ENCODE measurements at places on chromosomes 12 and 14.

DNA sequence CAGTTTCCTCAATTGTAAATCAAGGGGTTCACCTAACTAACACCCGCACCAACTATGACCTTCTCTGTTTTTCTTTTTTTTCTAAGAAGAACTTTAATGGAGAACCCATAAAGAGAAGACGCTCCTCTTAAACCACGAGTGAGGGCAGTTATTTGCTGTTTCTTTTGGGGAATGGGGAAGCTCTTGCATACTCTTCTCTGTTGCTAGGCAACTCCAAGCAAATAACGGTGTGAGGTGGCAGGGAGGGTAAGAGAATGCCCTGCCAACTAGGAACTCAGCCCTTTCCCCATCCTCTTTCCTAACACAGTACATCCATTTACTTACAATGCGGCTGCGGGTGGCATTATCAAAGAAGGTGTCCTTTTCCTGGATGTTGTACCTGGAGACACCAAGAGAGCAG, 114.9 kb downstream of the ANO2 start:
- DNase-seq: no peak

DNA sequence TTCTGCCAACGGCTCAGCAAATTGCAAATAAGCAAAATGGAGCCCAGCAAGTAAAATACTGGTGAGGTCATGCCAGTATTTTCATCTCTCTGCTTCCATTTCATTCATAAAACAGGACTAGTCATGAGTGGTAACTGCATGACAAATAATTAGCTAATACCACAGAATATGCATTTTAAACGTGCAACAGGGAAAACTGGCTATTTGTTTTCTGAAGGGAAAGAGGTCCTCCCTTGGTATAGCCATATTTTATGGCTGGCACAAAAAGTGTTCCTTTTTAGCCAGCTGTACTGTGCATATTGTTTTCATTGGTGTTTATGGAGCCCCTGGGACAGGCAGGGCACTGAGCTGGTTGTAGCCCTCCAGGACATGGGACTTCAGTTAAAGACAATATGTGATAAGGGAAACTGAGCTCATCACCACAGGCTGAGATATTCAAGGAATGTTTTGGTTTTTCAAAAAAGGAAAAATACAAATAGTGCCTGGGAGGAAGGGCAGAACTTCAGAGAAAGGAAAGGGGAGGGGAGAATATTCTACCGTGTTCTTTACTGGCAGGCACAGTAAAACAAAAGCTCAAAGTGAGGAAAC, 26.1 kb upstream of the FOXN3 start:
- DNase-seq: no peak

- no peak for DNase-seq
Measured at GRCh38 chr14:57087841-57088240, 180.9 kb downstream of the EXOC5 start.

- DNase-seq: no peak
Measured at GRCh38 chr14:74864198-74864597, 11.7 kb downstream of the PROX2 start.

DNA sequence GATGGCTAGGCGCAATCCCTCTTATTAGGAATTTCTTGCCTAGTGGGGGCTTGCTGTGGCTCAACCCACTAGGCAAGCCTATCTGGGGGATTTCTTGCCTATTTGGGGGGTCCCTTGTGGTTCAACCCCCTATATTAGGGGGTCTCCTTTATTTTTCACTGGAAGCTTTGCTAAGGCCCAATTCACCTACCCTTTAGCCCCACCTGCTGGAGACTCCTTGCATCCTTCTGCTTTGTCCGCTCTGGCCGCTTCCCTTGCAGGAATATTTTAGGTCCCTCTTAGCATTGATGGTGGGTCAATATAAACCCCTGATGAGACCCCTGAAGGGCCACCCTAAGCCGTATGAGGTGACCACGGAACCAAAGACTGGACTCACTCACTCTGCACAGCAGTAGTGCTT, 1552.1 kb downstream of the AACS start:
- DNase-seq: no peak

DNA sequence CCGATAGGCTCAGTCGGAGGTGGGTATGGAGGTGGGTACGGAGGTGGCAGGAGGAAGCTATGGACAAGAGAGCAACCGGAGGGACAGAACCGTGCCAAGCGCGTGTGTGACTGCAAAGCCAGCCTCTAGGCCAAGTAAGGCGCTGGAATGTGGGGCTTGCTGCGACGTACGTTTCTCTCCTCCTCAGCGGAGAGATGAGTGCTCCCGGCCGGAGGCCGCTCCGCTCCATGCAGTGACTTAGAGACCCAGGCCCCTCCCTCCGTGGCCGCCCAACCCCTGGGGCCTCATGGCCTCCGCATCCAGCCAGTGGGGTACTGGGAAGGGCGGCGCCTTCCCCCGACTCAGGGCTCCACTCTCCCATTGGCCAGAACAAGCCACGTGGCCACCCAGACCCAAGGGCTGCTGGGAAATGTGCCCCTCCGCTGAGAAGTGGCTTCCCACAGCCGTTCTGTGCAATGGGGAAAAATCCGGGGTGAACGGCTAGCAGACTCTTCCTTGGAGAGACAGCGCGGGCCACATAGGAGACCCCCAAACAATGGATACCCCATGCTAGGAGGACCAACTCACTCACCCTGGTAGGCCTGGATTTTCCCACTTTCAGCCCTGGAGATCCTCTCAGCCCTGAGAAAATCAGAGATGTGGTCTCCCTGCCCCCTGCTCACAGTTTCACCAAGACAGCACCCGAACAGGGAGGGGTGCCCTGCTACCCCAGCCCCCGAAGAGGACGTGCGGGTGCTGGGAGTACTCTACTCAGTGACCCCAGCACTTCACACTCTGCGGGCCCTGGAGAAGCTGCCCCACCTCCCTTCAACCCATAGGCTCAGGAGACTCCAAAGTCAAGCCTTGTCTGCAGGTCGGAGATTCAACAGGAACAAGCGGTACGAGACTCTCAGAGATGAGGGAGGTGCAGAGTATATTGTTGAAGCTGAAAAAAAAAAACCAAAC, 66.7 kb downstream of the RIMBP2 start:
- DNase-seq: no peak

DNA sequence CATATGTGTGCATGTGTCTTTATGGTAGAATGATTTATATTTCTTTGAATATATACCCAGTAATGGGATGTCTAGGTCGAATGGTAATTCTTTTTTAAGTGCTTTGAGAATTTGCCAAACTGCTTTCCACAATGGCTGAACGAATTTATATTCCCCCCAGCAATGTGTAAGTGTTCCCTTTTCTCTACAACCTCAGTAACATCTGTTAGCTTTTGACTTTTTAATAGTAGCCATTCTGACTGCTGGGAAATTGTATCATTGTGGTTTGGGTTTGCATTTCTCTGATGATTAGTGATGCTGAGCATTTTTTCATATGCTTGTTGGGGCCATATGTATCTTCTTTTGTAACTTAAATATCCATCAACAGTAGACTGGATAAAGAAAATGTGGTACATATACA, 9.4 kb downstream of the OR6C68 start:
- no peak for DNase-seq

DNA sequence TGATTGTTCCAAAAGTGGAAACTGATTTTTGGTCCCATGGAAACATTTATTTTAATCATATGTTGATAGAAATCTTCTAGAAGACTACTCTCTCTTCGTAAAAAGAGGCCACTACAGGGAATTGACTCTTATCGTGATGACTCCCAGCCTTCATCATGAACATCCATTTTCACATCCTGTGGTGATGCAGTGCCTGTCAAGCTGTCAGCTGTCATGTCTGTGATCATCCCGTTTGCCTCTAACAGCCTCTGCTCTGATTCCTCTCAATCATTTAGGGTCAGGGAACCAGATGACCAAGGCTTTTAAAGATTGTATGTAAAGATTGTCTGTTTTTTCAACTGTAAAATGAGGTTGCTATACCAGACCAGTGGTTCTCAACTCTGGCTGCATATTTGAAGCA, 419.0 kb upstream of the MGAT4C start:
- DNase-seq: no peak

- no peak for DNase-seq
Measured at GRCh38 chr14:96126339-96126782, 78.3 kb upstream of the BDKRB2 start.

DNA sequence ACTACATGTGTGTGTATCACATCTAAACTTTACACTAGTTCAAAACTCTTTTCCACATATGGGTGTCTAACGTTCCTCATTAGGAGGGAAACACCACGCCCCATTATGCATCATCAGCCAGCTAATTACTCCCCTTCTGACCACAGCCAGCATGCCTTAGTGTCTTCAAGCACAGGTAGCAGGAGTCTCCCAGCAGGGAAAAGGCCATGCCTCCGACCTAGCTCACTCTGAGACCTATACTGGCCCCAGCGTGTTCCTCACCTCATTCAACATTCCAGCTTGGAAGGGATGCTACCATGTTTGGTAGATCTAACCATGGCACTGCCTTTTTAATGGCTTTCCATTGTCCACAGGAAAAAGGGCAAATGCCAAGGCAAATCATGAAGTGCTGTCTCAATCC, 66.1 kb upstream of the PRB2 start:
- DNase-seq: no peak

DNA sequence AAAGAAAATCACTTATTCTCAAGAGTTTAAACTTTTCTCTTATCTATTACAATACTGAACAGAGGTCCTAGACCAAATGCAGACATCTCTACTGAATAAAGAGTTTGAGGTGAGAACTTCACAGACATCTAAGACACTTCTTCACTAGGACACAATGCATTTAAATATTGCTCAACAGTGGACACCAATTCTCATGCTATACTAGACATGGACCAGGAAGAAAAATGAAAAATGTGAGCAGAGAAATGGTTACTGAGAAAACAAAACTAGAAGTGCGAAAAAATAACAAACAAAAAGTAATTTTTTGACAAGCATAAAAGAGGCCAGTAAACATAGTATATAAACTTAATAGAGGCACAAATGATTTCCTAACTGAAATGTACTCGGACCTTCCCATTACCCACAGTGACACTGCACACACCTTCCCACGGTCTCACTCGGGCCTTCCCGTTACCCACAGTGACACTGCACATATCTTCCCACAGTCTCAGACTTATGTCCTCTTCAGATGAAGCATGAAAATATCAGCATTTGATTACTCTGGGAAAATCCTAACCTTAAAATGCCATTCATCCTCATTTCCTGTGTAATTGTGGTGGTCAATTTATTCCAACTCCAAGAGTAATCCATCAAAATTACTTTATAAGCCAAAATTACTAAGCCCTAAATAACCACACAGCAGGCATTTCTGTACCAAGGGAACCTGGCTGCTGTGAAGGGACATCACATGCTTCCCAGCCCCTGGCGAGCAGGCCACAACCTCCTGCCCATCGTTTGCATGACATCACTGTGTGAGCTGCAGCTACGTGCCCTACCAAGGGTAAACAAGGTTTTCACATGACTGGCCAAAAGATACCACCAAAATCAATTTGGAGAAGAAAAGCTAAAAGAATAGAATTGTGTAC, 6.4 kb downstream of the SLC15A4 start:
- DNase-seq: no peak

DNA sequence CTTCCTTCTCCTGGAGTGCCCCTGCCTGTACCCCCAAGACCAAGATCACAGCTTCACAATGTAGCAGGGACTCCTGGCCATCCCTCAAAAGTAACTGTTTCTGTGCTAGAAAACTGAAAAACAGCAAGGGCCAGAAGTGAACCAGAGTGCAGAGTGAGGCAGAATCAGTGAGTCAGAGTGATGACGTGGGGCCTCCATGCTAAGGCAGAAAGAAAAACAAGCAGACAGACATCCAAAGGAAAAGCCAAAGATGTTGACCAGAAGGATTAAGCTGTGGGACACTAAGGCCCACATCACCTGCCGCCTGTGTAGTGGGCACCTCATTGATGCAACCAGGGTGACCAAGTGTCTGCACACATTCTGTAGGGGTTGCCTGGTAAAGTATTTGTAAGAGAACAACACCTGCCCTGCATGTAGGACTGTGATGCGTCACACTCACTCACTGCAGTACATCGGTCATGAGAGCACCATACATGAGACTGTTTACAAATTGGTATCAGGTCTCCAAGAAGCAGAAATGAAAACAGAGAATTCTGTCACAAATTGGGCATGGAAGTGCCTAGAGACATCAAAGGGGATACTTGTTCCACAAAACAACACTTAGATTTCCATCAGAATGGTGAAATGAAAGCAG, 51.2 kb downstream of the ARMH4 start:
- no peak for DNase-seq

DNA sequence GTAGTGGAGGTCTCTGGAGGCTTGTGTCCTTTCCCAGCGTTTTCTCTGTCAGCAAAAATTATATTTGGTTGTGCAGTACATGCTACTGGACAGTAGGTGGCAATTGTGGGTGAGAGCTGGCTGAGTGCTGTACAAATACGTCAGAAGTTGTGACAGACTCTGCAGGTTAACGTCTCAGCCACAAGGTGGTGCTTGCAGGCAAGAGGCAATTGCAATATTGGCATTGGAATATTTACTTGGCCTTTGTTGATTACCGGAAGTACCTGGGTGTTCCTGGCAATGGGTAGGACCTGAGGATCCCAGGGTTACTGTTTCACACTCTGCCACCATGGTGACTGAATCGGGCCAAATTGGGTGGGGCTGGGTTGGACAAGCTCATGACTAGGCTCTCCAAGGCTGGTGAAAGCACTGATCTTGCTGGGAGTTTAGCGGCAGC, 333.9 kb upstream of the LMO3 start:
- no peak for DNase-seq

GRCh38 chr12:38961683-38962082, 56.3 kb upstream of the CPNE8 start:
- no peak for DNase-seq

- DNase-seq: no peak
Measured at GRCh38 chr12:70278945-70279344, 35.7 kb downstream of the CNOT2 start.

DNA sequence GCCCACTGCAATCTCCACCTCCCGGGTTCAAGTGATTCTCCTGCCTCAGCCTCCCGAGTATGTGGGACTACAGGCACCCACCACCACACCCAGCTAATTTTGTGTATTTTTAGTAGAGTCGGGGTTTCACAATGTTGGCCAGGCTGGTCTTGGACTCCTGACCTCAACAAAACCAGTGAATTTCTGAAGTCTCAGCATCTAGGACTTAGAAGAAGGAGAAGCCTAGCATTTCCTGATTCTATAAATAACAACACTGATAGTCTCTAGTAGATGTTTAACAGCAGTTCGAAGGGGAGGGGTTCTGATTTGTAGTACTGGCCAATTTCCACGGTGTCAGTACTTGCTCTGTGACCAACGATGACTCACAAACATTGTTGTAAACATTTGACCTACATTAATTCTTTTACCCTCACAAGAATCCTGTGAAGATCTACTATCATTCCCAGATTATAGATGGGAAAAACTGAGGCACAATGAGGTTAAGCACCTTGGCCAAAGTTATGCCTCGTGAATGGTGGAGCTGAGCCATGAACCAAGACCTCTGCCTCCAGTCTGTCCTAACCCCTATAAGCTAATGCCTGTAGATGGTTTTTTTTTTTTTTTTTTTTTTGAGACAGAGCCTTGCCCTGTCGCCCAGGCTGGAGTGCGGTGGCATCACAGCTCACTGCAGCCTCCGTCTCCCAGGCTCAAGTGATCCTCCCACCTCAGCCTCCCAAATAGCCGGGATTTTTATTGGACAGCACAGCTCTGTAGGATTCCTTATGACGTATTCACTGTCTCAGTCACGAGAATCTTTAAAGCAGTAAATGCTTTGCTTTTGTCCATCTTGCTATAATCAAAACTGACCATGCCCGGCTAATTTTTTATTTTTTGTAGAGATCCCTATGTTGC, 5.2 kb downstream of the P2RX4 start:
- DNase-seq: no peak
